ENCODE measurements at places on chromosomes 5 and 9.

- DNase-seq = no peak
Measured at GRCh38 chr9:137321726-137322361, 19.8 kb upstream of the NRARP start.

- no peak for DNase-seq
Measured at GRCh38 chr5:152568016-152568415, 162.9 kb upstream of the NMUR2 start.

DNA sequence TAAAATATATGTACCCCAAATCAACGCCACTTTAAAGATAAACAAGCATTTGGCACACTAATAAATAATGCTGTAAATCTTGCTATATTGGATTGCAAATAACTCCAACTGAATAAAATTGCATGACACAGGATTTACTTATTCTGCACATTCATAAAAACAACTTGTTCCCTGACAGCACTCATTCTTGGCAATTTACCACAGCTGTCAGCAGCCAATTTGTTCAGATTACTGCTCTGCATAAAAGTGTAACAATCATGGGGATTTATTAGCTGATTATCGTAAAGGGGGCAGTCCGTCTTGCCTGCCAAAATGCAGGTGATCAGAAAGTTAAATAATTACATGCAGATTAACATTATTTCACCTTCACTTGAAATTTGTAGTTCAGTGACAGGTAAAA lies 285.3 kb downstream of the SLF1 start:
- no peak for DNase-seq

DNA sequence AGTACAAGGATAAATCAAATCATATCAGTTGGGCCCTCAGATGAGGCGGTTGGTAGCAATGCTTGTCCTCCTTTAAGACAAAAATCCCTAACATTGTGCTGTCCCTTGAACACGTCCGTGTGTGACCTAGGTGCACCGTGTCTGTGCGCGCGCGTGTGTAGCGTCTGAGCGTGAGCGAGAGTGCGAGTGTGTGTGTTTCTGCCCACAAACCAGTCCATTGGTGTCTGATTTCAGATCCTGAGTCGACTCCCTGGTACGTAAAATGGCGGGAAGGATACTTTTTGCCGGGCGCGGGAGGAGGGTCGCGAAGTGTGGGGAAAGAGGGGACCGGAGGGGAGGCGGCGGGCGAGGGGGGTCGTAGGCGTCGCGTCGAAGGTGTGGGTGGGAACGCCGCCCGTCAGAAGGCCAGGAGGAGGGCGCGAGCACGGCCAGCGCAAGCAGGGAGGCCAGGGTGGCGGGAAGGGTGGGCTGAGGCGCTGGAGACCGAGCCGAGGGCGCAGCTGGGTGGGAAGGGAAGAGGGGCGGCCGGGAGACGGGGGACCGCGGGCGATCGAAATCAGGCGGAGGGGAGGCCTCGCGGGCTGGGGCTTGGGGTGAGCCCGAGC lies 8.9 kb downstream of the OTP start:
- no peak for DNase-seq

GRCh38 chr9:108746864-108747263 lies 108.9 kb downstream of the ACTL7B start:
- no peak for DNase-seq

DNA sequence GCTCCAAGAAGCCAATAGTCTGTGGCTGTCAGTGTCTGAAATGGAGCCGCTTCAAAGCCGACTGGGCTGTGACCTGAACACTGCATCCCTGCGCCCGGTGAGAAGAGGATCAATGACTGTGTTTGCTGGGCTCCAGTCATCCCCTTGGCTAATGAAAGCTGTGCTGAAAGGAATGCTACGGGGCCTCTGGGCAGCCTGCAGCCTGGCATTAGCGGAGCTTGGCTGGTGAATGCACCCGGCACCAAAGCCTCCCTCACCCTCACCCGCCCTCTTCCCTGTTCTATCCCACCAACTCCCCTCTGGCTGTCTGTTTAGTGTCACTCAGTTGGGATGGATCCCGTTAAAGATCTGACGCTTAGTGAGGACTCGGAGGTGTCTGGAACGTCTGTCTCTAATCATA lies 355.3 kb downstream of the BNC2 start:
- DNase-seq = no peak

- no peak for DNase-seq
Measured at GRCh38 chr9:14323985-14324650, 10.2 kb upstream of the NFIB start.

DNA sequence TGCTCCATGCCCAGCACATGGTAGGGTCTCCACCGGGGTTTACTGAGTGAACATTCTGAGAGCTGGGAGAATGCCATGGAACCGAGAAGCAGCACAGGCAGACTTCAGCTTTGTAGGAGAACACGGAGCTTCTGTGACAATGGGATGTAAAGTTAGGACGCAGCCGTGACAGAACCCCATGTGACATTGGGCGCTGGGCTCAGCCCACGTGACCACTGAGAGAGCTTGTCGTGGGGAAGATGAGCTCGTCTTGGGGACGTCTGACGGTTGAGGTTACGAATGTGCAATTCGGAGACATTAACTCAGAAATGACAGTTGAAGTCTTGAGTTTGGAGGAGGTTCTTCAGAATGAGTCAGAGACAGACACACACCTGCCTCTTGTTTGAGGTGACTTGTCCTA lies 13.5 kb downstream of the SDHA start:
- DNase-seq = no peak

- peak; percentile 16 for DNase-seq
Measured at GRCh38 chr5:42944989-42945388, 95.1 kb downstream of the ANXA2R start.

- DNase-seq = no peak
Measured at GRCh38 chr5:55865831-55866230, 14.7 kb downstream of the IL31RA start.

DNA sequence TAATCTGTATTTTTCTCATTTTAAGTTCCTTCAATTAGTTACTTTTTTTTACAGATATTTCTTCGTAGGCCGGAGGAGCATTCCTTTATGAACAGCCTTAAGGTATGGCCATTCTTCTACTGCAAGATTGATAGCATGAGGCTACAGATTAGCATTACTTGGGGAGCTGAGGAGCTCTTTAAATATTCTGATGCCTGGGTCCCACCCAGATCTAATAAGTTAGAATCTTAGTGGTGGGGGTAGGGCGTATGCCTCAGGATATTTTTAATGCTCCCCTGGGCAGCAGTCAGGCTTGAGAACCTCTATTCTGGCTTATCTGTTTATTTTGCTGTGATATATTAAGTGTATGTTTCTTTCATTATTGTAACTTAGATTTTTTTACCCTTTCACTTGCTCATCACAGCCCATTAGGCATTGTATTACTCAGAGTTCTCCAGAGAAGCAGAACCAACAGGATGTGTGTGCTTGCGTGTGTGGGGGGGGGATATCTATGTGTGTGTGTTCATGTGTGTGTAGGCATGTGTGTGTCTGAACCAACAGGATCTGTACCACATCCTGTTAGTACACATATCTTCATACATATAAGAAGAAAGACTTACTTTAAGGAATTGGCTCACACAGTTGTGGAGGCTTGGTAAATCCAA lies 91.8 kb upstream of the MTAP start:
- no peak for DNase-seq

GRCh38 chr5:159850160-159850559 lies 66.1 kb upstream of the ADRA1B start:
- DNase-seq = no peak

DNA sequence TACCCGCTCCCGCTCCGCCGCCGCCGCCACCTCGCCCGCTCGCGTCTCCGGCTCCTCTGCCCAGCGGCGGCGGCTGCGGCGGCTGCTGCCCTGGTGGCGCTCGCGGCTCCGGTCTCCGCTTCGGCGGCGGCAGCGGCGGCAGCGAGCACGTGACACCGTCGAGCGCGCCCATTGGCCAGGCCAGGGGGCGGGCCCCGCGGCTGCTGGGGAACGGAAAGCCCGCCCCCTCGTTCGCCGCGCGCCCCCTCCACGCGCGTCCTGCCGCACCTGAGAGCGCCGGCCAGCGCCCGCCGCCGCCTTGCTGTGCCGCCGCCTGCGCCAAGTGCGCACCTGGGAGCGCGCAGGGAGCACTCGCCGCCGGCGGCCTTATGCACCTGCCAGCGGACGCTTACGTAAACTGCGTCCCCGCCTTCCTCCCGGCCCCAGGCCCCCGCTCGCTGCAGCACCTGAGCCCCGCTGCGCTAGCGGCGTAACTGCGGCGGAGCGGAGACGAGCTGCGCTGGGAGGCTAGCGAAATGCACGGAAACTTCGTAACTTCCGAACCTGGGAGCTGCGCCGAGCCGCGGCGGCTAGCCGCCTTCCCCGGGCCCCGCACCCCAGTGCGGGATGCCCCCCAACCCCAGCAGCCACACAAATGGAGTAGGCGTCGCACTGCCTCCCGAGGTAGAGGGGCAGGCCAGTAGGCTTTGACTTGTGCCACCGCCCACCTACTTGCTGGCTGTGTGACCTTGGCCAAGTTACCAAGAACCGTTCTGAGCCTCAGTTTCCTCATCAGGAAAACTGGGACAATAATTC lies at the start of gene STRBP:
Gene STRBP (minus strand): TSS at position 122 of the 795 bp plus-strand sequence. CDS start 84,452 bp downstream, outside the sequence.
- DNase-seq = peak; percentile 86

DNA sequence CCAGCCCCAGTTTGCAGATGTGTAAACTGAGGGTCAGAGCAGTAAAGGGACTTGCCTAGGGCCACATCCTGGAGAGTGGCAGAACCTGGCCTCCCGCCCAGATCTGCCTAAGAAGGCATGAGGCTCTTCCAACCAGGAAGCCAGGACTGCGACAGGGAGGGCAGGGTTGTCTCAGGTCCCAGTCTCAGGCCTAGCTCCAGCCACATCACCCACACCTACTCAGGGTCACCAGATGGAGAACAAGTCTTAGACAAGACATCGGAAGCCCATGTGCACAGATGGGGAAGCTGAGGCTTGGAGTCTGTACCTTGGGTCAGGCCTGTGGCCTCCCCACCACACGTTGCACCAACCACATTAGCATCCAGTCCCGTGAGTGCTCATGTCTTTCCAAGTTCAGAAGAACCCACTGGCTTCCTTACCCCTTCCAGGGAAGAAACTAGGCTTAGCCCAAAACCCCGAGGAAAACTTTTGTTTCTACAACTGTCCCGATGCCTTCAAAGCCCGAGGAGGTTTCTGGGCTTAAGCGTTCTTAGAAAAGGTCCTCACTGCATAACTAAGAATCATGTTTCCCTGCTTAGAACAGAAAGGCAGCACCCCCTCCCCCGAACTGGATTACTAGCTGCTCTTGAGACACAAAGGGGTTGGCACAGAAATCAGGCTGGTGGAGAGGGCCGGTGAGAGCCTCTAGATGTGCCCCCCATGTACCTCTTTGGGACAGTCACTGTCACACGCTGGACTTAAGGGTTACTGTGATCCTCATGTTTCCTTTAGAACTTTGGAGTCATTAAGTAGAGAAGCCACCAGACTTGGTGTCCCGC lies 2.2 kb downstream of the FAM78A start:
- DNase-seq = peak; percentile 62

- no peak for DNase-seq
Measured at GRCh38 chr9:90290716-90291485, 351.7 kb downstream of the DIRAS2 start.

- no peak for DNase-seq
Measured at GRCh38 chr9:93221044-93221443, 37.1 kb downstream of the WNK2 start.

DNA sequence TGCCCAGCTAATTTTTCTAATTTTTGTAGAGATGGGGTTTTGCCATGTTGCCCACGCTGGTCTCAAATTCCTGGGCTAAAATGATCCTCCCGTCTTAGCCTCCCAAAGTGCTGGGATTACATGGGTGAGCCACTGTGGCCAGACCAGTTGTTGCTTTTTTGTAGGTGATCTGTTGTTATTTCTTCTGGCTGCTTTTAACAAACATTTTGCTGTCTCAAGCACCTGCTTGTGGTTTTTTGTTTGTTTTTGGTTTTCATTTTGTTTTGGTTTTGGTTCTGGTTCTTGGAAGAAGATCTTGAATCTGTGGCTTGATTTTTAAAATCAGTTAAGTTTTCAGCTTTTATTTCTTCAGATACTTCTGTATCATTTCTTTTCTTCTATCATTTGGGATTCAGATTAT lies 21.1 kb downstream of the ERCC6L2 start:
- DNase-seq = no peak

DNA sequence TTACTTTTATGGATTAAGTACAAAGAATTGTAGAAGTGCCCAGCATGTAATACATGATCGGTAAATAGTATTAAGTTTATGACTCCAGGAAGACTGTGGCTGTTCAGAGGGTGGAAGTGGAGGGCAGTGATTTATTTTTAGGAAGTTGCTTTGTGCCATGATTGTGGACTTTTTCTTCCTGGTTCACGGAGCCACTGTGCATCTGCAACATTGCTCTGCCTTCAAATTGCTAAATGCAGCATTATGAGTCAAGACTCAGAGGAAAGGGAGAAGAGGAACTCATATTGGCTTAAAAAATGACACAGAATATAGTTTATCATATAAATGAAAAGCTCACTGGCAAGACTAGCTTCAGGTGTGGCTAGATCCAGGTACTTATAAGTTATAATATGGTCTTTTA lies 301.5 kb downstream of the KCTD16 start:
- no peak for DNase-seq

DNA sequence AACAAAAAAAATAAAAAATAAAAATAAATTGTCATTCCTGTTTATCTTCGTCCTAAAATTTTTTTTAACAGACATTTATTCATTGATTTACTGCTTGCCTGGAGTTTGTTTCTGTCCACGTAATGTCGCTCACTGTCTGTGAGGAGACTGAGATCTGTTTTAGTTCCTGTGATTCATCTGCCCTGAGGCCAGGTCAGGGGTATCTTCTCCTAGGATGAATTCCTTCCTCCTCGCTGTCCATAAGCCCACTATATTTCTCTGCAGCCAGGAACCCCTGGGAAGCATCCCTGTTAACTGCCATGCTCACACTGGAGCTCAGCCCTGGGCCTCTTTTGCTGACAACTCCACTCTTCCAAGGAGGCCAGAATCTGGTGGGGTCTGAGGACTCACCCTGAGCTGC lies 682.0 kb downstream of the MTRR start:
- no peak for DNase-seq

DNA sequence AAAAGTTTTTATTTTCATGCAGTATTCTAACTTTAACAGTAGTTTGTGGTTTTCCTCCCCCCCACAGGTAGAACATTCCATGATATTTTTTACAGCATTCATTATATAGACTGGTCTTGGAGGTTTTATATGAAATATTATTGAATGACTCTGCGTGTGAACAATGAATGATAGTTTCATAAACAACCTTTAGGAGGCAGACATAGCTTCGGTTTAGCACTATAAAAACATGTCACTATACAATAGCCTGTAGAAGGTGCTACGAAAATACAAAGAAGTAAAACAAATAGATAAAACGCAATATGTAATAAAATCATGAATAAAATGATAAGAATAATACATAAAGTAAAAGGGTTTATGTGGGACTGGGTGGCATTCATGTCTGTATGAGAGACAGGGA lies 8.5 kb downstream of the KLF4 start:
- peak; percentile 12 for DNase-seq

- no peak for DNase-seq
Measured at GRCh38 chr9:18463991-18464390, 10.0 kb upstream of the ADAMTSL1 start.
